Naive B cell (primary cell): ENCODE measurements at places on chromosomes 3 and 15. TPM values are rescaled to one million over a fixed set of nuclear protein-coding genes. Genes with fewer than 3 reads are reported as not detected.

The ADGRG7 gene
- polyA plus RNA-seq: not detected

The MINDY2 gene
- 10.9 TPM for polyA plus RNA-seq

The A4GNT gene
- polyA plus RNA-seq: not detected

The AQR gene
- polyA plus RNA-seq: 13.1 TPM

The GATA2 gene
- polyA plus RNA-seq: not detected

The LRTM1 gene
- not detected for polyA plus RNA-seq

The PLD1 gene
- not detected for polyA plus RNA-seq

The DCLK3 gene
- not detected for polyA plus RNA-seq

The MKRN3 gene
- not detected for polyA plus RNA-seq

GRCh38 chr3:53650424-53650823 is 156.0 kb downstream of the CACNA1D start:
- DNase-seq: no peak

GRCh38 chr3:10306156-10306555 is 13.4 kb upstream of the GHRL start:
- DNase-seq: no peak

DNA sequence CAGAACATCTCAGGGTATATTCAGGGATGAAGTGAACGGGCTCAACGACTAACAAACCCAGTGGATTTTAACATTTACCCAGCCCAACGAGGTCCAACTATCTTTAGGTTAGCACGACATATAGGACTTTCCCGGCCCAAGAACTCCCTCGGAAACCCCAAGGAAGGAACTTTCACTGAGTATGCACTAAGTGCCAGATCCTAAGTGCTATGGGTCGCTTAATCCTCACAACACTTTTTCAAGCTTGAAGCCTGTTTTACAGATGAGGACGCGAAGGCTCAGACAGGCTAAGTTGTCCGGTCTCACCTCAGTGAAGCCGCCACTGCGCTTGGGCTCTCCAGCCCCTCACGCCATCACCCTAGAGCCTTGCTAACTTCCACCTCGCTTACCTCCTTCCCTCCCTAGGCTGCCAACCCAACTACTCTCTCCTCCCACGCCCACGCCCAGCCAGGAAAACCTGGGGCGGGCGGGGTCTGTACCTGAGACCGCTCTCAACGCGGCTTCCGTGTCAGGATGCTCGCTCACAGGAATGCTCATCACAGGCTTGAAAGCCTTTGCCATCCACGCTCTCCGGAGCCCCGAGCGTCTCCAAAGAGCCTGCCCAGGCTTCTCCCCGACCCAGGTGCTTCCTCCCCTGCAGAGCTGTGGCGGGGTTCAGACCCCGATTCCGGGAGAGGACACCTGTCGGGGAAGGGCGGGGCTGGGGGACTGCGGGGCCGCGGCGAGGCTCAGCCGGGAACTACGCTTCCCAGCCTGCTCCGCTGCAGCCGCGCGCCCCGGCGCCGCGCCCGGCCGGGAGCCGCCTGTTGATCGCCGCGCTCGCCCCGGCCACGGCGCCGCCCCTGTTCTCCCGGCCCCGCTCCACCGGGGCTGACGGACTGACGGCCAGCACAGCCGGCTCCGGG is at the start of gene TMOD2:
Gene TMOD2 (plus strand): TSS at position 806 of the 905 bp plus-strand sequence. CDS start 14,845 bp downstream, outside the sequence.
- peak; percentile 47 for DNase-seq

GRCh38 chr3:71647751-71648150 is 64.2 kb upstream of the FOXP1 start:
- DNase-seq: no peak

GRCh38 chr3:127754411-127755304 is 67.7 kb downstream of the MGLL start:
- DNase-seq: peak; percentile 46

DNA sequence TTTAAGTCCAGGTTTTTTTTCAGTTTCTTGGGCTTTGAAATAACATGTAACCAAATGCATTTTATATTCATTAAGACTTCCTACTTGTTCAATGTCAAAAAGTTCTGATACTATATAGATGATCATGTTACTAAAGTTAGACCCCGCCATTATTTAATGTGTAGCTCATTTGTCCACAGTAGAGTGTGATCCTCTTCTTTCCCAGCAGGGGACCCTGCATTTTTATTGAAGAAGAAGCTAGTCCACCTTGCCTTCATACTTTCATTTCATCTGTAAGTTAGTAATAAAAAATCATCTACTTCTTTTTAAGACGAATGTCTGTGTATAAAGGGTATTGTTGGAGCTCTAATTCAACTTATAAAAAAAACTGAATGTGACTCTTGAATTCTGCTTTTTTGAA is 404.6 kb downstream of the SI start:
- DNase-seq: no peak

GRCh38 chr3:63791974-63792373 is 27.1 kb upstream of the C3orf49 start:
- no peak for DNase-seq

- no peak for DNase-seq
Measured at GRCh38 chr3:191966556-191966955, 505.6 kb downstream of the PYDC2 start.

GRCh38 chr3:195208183-195208582 is 62.8 kb downstream of the XXYLT1 start:
- DNase-seq: no peak

GRCh38 chr3:72232777-72233176 is 447.8 kb upstream of the PROK2 start:
- peak; percentile 31 for DNase-seq

GRCh38 chr3:116198087-116198486 is 247.2 kb downstream of the LSAMP start:
- DNase-seq: no peak

DNA sequence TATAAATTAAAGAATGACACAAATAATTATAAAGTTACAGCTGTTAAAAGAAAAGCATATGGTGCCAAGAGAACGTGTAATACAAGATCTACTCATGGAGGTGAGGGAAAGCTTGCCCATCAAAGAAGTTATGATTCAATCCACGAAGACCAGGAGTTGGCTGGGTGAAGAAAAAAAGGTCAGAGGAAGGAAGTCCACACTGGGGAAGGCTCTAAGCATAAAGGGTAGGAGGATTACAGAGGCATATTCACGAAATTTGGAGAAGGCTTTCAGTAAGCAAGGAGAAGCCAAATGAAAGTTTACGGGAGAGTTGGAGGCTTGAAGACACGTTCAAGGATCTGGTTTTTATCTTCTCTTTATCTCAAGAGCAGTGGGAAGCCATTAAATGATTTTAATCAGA is 1.8 kb upstream of the TGFBR2 start:
- no peak for DNase-seq

- DNase-seq: no peak
Measured at GRCh38 chr15:37793851-37794250, 140.6 kb upstream of the TMCO5A start.

DNA sequence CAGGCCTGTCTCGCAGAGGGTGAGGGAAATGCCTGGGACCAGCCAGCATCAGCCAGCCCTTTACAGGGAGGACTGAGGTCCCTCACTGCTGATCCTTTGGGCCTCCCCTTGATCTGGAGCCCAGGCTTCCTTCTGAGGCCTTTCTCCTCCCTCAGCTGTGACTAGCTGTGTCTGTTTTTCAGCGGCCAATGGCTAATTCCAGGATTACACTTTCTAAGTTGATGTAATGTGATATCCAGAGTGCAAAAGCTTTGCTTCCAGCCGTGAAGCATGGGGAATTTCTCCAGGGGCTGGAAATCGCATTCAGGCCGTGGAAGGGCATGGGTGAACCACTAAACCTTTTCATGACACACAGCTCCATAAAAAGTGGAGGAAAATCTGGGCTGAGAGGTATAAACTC is 157.6 kb downstream of the SHQ1 start:
- no peak for DNase-seq

DNA sequence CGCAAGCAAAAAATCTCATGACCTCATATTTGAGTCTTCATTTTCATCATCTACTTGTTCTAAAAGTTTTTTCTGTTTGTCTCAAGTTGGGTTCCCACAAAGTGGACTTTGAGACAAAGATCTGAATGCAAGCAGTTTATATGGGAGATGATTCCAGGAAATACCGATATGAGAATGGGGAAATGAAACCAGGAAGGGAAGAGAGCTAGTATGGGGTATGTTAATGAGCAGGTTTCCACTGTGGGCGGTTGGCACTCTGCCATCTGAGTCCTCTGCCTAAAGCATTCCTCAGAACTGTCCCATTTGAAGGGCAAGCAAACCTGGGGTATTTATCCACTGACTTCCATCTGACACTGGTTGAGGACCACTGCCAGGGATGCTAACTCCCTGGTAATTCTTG is 8.8 kb downstream of the ADPRH start:
- peak; percentile 28 for DNase-seq

DNA sequence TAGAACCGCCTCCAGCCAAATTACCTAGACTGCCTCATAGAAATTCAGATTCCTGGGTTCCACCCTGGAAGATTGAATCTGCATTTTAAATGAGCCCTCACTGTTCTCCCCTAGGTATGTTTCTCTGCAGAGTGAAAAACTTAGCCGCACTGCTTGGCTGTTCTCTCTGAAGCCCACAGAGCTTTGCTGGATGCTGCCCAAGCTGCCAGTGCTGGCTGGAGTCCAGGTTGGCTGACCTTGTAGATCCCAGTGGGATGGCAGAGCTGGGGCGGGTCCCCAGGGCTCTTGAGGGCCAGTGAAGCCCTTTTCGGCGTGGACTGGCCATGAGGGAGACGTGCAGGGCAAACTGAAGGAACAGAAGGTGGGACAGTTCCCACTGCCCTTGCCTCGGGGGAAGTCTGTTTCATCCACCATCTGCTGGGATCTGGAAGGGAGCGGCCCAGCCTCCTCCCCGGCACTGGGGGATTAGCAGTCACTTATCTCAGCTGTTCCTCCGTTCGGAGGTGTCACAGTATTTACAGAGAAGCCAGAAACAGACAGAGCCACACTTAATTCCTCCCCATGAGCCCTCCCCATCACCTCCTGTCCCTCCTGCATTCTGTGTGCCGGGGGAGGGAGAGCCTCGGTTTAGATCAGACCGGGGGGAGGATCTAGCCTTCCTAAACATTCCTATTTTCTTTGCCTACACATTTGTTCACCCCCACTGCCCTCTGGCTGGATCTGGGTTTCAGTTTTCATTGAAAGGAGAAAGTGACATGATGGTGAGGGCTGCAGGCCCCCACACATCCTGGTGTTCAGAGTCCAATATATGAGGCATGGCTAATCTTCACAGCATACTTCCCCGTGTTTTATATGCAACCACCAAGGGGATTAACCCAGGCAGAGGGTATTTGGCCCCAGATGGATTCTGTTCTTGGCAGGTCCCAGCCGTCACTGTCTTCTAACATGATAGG is 4.1 kb upstream of the ACTC1 start:
- DNase-seq: no peak

DNA sequence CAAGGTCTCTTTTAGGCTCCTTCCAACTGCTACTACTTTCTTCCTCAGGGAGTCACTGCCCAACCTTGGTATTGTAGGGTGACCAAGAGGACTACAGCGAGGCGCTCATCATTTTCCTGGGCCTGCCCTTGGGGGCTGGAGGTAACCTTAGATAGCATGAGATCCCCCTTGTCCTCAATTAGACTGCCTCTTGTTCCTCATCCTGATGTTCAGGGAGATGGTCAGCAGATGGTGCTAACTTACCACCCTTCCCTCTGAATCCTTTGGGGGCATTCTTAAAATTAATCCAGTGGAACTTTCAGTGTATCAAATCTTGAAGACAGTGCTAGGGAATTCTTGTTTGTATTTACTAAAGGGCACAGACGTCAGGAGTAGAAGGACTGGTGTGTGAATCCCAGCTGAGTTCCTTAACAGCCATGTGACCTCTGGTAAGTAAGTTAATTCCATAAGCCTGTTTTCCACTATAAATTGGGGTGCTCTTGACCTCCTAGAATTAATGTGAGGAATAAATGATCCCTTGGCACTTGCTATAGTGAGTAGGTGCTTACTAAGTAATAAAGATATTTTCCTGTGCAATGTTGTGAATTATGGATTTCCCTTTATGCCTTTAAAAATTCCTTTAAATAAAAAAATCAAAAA is 4.1 kb upstream of the CLPX start:
- peak; percentile 20 for DNase-seq

- no peak for DNase-seq
Measured at GRCh38 chr15:29568840-29569532, 253.3 kb downstream of the TJP1 start.

- DNase-seq: no peak
Measured at GRCh38 chr3:11136116-11136515, 18.2 kb upstream of the HRH1 start.

GRCh38 chr3:130866327-130866726 is 27.6 kb upstream of the ATP2C1 start:
- DNase-seq: no peak
